ENCODE measurements at places on chromosomes 5 and 9.

- DNase-seq = no peak
Measured at GRCh38 chr5:10680876-10681481, 80.1 kb downstream of the DAP start.

GRCh38 chr5:58860680-58861079, 277.8 kb downstream of the RAB3C start:
- no peak for DNase-seq

- DNase-seq = no peak
Measured at GRCh38 chr5:151454166-151454565, 6.8 kb downstream of the SLC36A1 start.

GRCh38 chr9:137227054-137227852, at the start of gene RNF224:
RNF224 (plus strand) TSS chr9:137227502; CDS start chr9:137228336, 834 bp downstream.
- DNase-seq = peak; percentile 71

GRCh38 chr5:148730270-148730669, 75.9 kb upstream of the HTR4 start:
- no peak for DNase-seq

- no peak for DNase-seq
Measured at GRCh38 chr5:34656700-34657273, 659 bp downstream of the RAI14 start.

DNA sequence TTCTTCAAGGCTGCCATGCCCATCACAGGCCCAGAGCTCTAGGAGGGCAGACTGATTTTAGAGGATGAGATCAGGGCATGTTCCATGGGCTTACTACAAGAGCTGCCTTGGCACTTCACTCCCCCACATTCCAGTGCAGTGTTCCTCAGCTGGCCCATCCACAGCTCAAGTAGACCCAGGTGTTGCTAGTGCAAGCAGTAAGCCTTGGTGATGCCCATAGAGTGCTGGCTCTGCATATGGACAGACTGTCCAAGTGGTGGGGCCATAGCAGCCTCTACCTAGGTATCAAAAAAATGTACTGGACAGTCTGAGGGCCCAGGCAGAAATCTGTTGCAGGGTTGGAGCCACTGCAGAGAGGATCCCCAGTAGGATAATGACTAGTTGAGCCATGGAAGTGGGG, 366.6 kb downstream of the FGF10 start:
- no peak for DNase-seq

- no peak for DNase-seq
Measured at GRCh38 chr9:86697213-86697612, 250.1 kb downstream of the GAS1 start.

- DNase-seq = no peak
Measured at GRCh38 chr5:112125903-112126302, 293.2 kb downstream of the EPB41L4A start.

GRCh38 chr9:127968042-127968441, 12.7 kb downstream of the EEIG1 start:
- DNase-seq = no peak

- DNase-seq = no peak
Measured at GRCh38 chr9:124183772-124184171, 74.0 kb upstream of the NEK6 start.

- no peak for DNase-seq
Measured at GRCh38 chr5:169279125-169279524, 21.8 kb downstream of the SLIT3 start.

DNA sequence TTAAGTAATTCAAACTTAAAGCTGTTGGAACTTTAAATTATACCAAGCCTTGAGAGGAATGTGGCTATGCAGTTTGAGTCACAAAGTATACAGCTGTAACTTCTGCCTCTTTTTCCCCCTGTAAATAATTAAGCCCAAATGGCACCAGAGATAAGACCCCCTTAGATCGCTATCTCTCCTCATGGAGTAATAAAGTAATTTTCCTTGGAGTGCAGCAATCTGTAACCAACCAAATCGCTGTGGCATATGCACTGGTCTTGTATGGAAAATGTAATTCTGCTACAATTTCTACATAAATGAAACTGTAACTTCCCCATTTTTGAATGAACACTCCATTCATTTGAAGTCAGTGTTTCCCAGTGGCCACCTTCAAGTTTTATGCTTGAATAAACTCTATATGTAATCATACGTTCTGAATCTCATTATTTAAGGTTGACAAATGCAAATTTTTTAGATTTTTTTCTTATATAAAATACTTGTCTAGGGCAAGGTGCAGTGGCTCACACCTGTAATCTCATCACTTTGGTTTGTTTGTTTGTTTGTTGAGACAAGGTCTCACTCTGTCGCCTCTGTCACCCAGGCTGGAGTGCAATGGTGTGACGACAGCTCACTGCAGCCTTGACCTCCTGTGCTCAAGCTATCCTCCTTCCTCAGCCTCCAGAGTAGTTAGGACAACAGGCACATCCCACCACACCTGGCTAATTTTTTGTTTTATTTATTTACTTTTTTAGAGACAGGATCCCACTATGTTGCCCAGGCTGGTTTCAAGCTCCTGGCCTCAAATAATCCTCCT, 12.3 kb downstream of the SUSD1 start:
- DNase-seq = no peak

DNA sequence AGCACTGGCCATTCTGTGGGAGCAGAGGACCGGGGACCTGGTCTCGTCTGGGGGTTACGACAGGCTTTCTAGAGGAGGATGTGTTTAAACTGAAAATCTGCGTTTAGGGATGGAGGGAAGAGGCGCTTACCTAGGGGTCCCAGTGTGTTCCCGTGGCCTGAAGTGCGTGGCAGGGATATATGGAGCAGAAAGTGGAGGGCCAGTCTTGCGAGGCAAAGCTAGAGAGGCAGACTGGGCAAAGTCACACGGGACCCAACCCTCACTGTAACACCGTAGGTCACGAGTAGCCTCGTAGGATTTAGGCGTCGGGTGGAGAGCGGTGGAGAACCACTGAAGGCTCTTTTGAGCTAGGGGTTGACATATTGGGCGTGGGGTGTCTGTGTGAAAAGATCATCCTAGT, 32.8 kb upstream of the POMT1 start:
- DNase-seq = no peak

- peak; percentile 57 for DNase-seq
Measured at GRCh38 chr9:134252084-134252830, 74.0 kb upstream of the RXRA start.

GRCh38 chr9:121650217-121651007, 1.0 kb upstream of the DAB2IP start:
- DNase-seq = peak; percentile 47

- DNase-seq = no peak
Measured at GRCh38 chr5:146395193-146395592, 51.9 kb upstream of the TCERG1 start.

- no peak for DNase-seq
Measured at GRCh38 chr9:100100146-100100667, 1.2 kb downstream of the INVS start.

DNA sequence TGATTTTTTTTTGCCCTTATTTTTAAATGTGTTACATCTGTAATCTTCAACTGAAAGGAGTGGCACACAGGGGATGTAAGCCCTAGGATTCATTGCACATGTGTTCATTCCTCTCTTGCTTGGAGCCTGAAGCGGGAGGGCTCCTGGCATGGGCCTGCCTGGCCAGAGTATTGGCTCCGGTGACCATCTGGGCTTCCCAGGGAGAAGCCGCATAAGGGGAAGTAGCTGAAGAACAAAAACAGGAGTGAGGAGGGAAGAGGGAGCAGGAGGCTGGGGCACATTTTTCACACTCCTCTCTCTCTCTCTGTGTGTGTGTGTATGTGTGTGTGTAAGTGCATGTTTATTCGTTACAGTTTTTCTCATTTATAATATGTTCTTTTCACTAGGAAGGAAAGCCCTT, 269.9 kb downstream of the PRR16 start:
- DNase-seq = no peak

- no peak for DNase-seq
Measured at GRCh38 chr9:108466304-108466703, 389.5 kb downstream of the ACTL7B start.

GRCh38 chr5:159678657-159679392, 237.5 kb upstream of the ADRA1B start:
- no peak for DNase-seq

- no peak for DNase-seq
Measured at GRCh38 chr5:81907012-81907635, 64.7 kb upstream of the ATG10 start.

DNA sequence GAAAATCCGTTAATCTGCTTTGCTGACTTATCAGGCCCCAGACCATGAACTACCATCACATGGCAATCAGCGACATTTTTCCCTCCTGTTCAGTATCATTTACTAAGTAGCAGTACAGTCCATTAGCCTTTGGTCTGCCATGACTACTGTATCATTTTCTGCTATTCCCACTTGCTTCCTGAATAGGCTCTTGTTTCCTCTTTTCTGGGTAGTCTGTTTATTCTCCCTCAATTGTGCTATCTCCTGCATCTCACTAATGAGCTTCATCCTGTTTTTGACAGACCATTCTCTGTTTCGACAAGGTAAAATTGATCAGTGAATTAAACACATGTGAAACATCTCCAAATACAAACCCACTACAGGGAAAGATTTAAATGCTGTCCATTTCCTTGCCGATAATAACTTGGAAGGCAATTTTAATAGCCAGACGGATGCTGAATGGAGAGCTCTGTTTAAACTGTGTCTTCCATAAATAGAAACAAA, 263.5 kb upstream of the ANKRD55 start:
- no peak for DNase-seq

- DNase-seq = no peak
Measured at GRCh38 chr5:151471276-151471675, 23.9 kb downstream of the SLC36A1 start.

DNA sequence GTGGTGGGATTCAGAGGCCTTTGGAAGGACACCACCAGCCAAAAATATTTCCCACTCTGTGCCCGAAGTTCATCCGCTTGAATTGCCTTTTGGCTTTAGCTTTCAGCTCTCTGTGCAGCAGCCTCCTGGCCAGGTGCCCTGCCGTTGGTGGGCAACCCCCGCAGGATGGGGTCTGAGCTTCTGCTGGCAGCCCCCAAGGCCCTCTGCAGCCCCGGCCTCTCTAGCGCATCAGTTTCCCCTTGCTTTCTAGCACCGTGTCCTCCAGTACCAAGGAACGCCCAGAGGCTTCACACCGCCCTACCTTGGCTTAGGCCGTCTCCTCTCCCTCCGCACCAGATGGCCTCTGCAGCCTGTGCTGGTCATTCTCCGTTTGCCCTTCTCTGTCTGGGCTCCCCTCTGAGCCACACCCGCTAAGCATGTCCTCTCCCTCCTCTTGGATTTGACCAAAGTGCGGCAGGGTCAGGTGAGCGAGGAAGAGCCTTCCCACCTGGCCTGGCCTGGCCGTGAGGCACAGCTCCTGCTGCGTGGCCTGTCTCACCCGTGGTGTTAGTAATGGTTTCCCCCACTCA, 4.2 kb upstream of the TSC1 start:
- DNase-seq = no peak

GRCh38 chr5:54769072-54769471, 216.3 kb downstream of the ESM1 start:
- DNase-seq = no peak

DNA sequence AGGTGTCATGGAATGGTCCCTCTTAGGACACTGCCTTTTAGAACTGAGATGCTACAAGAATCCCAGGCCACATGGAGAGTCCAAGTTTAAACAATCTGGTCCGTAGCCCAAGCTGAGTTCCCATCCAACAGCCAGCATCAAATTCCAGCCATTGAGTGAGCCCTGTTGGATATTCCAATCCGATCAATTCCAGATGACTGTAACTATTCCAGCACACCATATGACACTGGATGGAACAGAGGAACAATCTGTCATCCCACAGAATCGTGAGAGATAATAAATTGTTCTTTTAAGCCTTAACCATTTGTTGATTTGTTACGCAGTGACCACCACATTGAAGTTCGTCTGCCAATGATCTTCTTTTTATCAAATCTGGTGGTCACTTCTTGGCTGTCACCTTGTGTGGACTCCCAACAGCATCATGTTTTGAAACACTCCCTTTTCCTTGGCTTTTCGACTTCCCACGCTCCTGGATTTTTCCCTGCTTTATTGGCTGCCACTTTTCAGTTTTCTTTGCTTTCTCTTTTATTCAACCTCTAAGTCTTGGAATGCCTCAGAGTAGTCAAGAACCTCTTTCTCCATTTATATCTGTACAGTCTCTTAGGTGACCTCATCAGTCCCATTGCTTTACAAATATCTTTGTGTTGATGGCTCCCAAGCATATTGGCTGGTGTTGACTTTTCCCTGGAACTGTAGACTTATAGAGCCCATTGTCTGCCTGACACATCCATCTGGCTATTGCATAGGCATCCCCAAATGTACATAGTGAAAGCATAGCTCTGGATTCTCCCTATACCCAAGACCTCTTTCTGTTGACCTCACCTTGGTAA, 46.1 kb downstream of the TNFSF15 start:
- DNase-seq = no peak

- DNase-seq = peak; percentile 72
Measured at GRCh38 chr5:66633754-66634153, 37.6 kb downstream of the MAST4 start.

DNA sequence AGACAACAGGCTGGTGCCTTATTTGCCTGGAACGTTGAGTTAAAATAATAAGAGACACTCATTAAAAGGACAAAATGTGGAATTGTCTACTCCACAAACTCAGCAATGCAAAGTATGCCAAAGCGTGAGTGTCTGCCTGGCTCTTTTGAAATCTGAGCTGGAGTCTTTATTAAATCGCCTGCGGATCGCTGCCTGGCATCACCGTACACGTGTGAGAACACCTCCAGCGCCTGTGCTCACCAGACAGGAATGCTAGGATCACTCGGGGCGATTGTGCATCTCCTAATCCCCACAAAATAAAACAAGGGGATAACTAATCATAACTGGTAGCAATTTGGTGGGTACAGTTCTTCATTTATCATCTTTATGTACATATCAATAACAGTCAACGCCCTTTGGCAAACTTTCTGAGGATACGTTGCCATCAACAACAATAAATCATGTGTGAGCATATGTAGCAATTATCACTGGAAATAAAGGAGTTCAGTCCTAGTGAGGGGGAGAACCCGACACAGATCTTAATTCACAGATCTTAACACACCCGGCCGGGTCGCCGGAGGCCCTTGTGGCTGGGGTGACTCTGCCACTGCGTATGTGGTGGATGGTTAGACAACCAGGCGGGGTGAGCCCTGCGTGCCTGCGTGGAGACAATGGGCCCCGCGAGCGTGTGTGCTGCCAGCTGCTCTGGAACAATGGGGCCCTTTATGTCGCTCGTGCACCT, 284.9 kb upstream of the IRX1 start:
- no peak for DNase-seq

DNA sequence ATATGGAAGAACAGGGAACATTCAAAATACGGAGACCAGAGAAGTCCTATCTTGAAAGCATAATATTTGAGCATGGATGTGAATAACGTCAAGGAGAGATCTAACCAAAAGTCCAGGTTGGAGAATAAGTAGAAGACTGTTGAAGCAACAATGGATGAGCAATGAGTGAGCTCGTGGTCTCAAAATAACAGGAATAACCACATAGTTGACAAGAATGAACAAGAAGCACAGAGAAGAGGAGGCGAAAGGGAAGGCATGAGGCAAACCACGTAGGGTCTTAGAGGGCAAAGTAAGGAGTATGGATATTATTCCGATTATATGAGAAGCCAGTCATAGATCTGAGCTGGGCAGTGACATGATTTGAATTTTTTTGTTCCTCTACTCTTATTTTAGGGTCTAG, 710.2 kb downstream of the BRINP1 start:
- no peak for DNase-seq

- DNase-seq = no peak
Measured at GRCh38 chr9:93648181-93648580, 71.8 kb downstream of the PHF2 start.

GRCh38 chr9:90505695-90506094, 136.9 kb downstream of the DIRAS2 start:
- no peak for DNase-seq

All from SHP77 (cell line).